ENCODE measurements at places on chromosomes 3 and 15.
A peak's percentile ranks its signal among the peaks of the same experiment; 100 is the strongest.

DNA sequence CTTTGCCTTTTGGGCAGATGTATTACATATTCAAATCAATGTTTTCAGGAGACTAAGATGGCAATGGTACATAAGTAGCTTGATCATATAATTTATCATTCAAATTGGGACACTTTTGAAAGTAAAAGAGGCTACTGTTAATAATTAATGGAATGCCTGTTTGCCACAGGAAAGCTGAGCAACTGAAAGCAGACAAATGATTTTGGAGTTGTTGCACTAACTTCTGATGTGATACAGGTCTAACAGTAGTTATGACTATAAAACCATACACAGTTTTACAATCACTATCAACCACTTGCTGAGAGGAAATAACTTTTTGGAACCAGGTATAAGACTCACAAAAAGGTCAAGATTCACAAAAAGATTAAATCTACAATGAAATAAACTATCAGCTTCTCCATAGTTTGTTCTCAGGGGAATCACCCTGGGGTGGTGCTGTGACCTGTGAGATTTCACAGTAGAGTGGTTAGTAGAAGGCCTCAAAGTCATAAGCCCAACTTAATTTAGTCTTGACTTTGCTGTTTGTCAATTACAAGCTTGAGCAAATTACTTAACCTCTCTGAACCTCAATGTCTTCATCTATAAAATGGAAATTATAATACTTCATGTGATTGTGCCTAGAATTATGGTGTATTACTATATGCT lies 42.7 kb downstream of the HHLA2 start:
- DNase-seq = no peak

DNA sequence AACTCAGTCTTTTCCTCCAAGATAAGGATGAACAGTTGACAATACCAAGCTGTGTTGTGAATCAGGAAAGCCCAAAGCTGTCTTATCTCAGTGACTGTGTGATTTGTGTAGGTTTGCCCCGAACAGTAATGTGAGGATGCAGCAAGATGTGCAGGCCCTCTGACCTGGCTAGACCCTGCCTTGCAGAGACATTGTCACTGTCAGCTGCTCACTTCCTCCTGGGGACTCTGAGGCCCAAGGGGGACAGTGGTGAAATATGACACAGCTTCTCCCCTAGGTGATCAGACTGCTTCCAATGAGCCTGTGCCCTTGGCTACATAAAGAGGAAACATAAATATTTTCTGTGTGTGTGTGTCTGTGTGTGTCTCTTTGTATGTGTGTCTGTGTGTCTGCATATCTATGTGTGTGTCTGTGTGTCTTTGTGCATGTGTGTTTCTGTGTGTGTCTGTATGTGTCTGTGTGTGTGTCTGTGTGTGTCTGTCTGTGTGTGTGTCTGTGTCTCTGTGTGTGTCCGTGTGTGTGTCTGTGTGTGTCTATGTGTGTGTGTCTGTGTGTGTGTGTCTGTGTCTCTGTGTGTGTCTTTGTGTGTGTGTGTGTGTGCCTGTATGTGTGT lies 21.7 kb downstream of the LRRK1 start:
- no peak for DNase-seq

DNA sequence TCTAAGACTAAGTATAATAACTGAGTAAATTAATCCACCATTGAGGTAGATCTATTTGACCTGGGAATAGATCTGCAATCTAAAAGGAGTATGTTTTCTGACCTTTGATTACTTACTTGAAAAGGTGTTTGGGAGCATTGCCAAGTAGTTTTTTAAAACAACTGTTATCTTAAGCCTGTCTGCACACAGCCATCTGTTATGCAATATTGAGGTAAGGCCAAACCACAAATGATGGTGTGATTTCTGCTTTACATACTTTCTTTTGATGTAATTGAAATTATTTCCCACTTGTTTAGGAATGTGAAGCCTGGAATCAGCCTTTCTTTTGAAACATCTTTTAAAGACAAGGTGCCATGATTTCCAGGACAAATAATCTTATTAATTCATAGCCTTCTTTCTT lies 274.0 kb downstream of the BBX start:
- DNase-seq = peak; percentile 28

DNA sequence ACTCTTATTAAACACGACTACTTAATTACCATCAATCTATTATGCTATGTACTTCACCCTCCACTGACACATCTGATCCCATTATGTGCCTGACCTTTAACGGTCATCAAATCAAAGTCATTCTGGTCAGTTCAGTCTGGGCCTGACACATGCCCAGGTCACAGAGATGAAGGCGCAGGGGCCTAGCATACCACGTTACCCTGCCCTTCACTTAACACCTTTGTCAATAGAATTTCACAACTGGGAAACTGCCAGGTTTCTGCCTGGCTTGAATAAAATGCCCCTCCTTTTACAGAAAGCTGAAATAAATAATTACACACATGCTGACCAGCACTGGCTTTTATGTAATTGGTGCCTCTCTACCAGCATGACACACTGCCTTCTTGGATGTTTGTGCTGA lies 39.5 kb downstream of the MECOM start:
- no peak for DNase-seq

DNA sequence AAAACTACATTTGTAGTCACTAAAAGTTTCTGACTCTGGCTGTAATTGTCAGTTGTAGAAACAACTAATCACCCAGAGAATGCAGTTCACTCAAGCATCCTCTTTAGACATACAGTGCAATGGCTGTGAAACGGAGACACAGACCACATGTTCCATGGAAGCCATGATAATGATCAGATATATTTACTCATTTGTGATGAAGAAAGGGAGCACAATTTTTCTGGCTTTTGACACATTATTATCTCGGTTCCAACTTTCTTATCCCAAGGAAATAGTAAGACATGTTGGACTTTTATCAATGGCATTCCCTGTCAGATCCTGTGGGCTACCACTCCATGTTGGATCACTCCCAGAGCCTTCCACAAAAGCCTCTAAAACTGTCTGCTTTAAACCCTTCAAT lies 215.0 kb upstream of the LRIG1 start:
- DNase-seq = no peak

GRCh38 chr15:98617328-98617980 lies 30.9 kb upstream of the IGF1R start:
- DNase-seq = no peak

DNA sequence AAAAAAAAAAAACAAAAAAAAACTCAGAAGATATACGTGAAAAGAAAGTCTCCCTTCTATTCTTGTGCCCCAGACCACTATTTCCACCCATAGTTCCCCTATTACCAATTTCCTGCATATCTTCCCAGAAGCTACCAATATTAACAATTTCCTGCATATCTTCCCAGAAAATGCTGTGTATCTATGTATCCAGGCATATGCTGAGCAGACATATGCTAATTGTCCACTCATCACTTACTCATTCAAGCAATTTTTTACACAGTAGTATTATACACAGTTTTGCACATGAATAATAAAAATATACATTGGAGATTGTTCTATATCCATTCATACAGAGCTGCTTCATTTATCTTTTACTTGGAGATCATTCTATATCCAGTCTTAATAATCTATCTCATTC lies 12.6 kb upstream of the SLMAP start:
- no peak for DNase-seq

GRCh38 chr3:89043406-89043932 lies 64.0 kb upstream of the EPHA3 start:
- DNase-seq = no peak

- DNase-seq = no peak
Observed at GRCh38 chr15:77856705-77857346, 220.7 kb downstream of the TBC1D2B start.

GRCh38 chr15:62900071-62900802 lies 142.3 kb upstream of the TPM1 start:
- peak; percentile 23 for DNase-seq

DNA sequence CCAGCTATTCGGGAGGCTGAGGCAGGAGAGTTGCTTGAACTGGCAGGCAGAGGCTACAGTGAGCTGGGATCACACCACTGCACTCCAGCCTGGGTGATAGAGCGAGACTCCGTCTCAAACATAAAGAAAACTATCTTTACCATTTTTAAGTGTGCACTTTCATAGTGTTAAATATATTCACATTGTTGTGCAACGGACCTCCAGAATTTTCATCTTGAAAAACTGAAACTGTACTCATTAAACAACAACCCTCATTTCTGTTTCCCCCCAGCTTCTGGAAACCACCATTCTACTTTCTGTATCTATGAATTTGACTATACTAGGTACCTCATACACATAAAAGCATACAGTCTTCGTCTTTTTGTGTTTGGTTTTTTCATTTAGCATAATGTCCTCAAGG lies 375.1 kb downstream of the SHQ1 start:
- no peak for DNase-seq

DNA sequence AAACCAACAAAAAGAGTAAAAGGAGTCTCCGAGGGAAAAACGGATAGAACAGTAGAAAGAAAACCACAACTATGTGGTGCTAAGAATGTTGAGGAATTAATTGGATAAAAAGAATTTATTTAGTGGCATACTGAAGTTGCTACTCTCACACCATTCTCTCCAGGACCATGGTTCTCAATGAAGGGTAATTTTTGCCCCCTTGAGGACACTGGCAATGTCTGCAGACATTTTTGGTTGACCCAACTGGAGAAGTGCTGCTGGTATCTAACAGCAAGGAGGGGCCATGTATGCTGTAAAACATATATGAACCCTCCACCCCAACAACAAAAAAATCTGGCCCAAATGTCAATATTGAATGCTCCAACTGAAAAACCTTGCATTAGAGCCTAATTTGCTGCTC lies 85.9 kb upstream of the CSPG5 start:
- no peak for DNase-seq

DNA sequence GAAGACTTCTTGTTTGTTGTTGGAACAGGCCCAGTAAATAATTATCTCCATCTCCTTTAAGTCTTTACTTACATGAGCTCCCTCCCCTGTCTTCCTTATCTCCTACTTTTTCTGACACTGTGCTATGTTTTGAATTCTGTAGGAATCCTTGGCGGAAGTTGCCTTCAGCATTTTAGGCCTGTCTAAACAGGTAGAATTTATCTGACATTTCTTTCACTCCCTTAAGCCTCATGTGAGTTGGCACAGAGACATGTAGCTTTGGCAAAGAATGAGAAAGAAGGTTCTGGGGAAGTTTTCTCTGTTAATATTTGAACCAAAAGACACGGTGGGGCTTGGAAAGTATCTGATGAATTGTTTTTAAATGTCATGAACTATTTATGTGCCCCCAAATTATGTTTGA lies 8.1 kb downstream of the MCTP2 start:
- DNase-seq = no peak

- DNase-seq = no peak
Observed at GRCh38 chr15:76803049-76803571, 102.0 kb downstream of the SCAPER start.

DNA sequence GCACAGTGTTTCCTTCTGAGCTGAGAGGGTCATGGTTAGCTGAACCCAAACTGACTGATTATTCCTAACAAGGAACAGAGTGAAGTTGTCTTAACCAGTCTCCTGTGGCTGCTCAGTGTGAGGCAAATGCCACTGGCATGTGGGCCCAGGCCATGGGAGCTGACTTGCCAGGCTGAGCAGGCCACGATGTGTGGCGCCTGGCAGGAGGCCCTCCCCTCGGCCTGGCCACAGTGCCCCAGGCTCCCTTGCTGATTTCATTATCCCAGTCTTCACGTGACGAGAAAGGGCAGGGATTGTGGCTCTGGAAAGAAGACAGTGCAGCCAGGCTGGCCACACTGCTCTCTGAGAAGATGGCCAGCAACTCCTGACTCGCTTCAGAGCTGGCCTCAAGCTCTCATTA lies 58.8 kb downstream of the SLCO2A1 start:
- no peak for DNase-seq

GRCh38 chr15:63466378-63467192 lies 37.8 kb upstream of the USP3 start:
- DNase-seq = peak; percentile 77

GRCh38 chr3:60085649-60086048 lies 1035.8 kb upstream of the CFAP20DC start:
- DNase-seq = no peak

GRCh38 chr15:79535536-79535935 lies 103.4 kb downstream of the MINAR1 start:
- no peak for DNase-seq

DNA sequence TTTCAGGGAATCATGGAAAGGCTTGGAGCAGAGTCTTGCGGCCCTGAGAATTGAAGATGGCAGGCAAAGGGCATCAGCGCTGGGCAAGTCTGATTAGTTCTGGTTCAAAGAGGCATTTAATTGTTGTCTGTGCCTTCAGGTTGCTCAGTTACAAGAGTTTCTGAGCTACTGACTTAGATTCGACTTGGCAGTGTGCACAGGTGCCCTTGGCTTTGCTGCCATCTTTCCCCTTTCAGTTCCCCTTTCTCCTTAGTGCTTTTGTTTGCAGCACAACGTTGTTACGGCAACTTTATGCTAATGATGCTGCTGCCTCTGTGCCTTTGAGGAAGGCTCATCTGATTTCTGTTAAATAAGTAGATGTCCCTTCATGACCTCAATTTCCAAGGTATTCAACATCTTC lies 12.5 kb downstream of the P2RY14 start:
- no peak for DNase-seq

DNA sequence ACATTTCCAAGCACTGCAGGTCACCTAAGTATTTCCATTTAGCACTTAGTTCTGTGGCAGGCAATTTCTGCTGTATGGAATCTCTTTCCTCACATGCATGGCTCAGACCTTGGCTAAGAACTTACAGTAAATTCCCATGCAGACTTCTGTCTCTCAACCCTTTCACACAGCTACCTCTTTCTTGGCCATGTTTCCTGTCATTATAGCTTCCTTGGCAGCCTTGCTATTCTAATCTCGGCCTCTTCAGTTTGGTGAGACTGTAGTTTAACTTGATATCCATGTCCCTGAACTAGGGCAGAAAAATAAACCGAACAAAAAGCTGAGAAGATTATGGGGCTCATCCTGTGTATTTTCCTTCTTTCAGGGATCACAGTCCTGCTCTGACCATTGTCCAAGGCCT lies 96.0 kb downstream of the SPATA16 start:
- DNase-seq = peak; percentile 37

- no peak for DNase-seq
Observed at GRCh38 chr15:33298631-33299030, 12.1 kb upstream of the RYR3 start.

DNA sequence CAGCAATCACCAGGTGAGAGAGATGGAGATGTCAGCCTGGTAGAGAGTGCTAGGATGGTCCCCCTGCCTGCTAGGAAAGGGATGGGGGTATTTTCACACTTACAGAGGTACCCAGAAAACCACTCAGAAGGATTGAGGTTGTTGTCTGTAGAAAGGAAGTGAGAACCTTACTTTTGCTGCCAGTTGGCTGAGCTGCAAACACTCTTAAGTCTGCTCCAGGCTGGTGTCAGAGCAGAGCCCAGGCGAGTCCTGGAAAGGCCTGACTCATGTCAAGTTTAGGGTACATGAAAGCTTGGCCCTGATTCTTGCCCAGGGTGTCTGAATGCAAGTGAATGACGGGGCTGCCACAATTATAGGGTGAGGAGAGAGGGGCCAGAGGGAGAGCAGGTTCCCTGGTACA lies 214.5 kb upstream of the TRIM42 start:
- no peak for DNase-seq

All from endothelial cell of umbilical vein (primary cell).